NCI-H510A (cell line): ENCODE measurements at places on chromosomes 5 and 9.

DNA sequence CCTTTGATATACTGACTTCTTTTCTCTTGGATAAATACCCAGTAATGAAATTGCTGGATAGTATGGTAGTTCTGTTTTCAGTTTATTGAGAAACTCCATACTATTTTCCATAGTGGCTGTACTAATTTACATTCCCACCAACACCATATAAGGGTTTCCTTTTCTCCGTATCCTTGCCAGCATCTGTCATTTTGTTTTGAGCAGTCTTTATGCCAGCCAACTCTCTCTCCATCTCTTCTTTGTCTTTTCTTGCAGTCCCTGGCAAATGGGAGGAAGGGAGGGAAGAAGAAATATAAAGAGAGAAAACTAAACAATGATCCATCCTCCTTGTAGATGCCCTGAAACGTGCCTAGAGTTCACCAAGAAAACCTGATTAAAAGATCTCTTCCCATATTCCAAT, 9.6 kb upstream of the VLDLR start:
- no peak for DNase-seq

- no peak for DNase-seq
Measured at GRCh38 chr5:13348568-13348967, 595.9 kb downstream of the DNAH5 start.

- DNase-seq = no peak
Measured at GRCh38 chr5:132342291-132343180, 27.0 kb upstream of the SLC22A5 start.

DNA sequence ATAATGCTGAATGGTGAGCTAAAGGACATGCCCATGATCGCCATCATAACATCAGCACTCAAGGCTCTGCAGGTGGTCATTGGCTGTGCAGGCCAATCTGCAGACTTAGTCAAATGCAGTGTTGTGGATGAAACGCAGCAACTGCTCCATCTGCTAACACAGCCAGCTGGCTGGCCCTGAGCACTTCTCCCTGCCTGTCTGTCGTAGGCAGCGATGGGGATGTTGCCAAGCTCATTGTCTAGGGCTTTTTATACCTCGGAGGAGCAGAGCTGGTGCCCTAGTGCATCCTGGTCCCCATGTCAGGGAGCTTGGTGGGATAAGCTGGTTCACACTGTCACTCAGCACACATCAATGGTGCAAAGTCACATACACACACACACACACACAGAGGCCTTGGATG, 189.4 kb downstream of the TENT4A start:
- no peak for DNase-seq

DNA sequence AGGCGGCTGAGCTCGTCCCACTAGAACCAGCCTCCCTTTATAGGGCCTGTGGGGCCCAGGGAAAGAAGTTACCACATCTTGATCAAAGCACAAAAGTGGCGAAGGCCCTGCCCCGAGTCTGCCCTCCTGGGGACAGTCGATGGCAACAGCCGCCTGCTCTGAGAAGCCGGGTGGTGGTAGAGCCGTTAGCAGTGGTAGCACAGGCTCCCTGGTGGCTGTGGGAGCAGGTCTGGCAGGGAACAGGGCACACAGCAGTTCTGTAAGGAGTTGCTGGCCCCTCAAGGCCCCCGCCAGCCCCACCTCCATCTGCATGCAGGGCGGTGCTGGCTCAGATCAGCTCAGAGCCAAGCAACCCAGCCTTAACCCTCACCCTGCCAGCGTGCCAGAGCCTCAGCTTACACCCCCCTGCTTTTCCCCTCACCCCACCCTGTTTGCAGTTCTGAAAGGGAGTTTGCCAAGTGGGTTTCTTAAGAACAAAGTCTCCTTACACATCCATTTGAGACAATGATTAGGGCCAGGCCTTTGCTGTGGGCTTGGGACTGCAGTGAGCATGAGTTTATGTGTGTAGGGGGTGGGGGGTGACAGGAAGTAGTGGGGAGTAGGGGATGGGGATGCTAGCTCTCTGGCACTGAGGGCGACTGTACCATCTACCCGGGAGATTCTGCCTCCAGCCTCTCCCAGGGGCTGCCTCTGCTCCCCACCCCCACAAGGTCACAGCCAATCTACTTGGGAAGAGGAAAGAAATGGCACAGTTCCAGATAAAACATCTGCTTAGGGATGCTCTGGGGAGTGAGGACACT, 11.8 kb downstream of the ACSL6 start:
- DNase-seq = no peak

GRCh38 chr9:2387166-2387565, 234.4 kb upstream of the VLDLR start:
- no peak for DNase-seq

DNA sequence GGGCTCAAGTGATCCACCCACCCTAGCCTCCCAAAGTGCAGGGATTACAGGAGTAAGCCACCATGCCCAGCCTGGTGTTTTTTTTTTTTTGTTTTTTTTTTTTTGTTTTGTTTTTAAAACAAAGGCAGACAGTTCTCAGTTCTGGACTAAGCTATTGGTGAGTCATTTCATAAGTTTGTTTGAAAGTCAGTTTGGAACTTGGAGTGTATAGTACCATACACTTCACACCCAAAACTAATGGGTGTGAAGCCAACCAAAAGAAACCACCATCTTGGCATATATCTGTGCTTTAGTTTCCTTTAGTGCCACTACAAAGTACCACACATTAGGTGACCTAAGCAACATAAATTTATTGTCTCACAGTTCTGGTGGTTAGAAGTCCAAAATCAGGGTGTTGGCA, 13.4 kb downstream of the MAST4 start:
- no peak for DNase-seq

- DNase-seq = no peak
Measured at GRCh38 chr9:132367613-132368313, 13.0 kb upstream of the SETX start.
